Activated T-helper 1 cell treated with Interleukin-2 at 50 U/mL for 16 hours (primary cell): ENCODE measurements at places on chromosomes 5 and 9.

DNA sequence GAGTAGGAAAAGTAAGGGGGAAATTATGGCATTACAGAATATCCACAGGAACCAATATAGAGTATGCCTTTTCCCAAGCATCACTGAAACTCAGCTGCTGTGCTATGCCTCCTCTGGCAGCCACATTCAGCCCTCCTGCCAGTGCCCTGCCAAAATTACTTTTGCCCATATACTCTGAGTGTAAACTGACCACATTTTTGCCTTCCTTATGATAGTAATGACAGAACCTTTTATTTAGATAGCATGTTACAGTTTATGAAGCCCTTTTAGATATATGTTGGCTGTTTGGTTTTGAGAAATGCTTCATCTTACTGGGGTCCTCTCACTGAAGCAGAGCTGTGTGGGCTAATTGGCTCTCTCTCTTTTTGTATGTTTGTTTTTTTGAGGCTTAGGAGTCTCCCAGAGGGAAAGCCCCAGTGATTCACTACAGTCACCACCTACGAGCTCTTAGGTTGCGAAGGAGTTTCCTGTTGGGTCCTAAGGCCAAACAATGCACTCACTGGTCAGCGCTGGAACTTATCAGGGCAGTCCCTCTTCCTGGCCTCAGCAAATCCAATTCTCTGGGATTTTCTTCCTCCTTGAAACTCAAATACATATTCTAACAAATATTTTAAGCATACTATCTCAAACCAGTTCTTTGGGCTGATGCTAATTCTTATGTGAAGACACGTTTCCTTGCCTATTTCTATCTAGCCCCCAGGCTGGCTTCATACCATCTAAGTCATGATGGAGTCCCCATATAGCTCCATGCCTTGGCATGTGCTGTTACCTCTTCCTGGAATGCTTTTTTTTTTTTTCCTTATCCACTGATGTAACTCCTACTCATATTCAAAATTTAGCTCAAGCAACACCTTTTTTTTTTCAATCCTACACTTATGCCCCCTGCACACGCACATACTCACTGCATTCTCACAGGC lies 3.7 kb downstream of the PHF24 start:
- DNase-seq: no peak

DNA sequence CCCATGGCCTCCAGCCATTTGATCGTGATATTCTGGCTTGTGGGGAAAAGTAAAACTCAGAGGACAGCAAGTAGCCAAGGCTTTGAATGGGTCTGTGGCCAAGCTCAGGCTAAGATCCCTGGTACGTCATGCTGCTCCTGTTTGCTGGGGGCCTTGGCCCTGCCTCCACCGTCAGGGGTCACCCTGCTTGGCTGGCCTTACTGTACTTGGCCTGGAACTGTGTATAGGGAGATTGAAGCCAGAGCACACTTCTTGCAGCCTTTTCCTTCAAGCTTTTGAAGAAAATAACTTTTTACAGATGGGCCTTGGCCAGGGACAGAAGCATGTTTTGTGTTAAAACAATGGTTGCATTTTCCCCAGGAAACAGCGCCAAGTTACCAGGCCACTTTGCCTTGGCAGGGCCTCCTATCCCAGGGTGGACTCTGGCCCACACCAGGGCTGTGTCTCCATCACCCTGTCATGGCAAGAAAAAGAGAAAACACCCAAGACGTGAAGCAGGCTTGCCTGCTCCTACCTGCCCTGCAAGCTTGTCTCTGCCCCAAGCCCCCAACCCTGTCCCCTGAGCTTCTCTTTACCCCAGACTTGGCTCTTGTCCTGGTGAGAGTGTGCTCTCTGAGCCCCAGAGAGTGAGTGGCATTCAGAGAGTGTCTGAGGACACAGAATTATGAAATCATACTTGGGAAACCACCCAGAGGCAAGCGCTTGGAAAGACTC lies 286.9 kb downstream of the GADD45G start:
- no peak for DNase-seq

DNA sequence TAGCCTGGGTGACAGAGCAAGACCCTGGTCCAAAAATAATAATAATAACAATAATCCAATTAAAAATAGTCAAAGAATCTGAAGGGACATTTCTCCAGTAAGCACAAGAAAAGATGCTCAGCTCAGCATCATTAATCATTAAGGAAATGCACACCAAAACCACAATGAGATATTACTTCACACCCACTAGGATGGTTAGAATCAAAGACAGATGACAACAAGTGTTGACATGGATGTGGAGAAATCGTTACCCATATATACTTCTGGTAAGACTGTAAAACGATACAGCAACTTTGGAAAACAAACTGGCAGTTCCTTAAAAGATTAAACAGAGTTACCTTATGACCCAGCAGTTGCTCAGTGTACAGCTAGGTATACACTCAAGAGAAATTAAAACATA lies 5.3 kb upstream of the FANCG start:
- DNase-seq: no peak

DNA sequence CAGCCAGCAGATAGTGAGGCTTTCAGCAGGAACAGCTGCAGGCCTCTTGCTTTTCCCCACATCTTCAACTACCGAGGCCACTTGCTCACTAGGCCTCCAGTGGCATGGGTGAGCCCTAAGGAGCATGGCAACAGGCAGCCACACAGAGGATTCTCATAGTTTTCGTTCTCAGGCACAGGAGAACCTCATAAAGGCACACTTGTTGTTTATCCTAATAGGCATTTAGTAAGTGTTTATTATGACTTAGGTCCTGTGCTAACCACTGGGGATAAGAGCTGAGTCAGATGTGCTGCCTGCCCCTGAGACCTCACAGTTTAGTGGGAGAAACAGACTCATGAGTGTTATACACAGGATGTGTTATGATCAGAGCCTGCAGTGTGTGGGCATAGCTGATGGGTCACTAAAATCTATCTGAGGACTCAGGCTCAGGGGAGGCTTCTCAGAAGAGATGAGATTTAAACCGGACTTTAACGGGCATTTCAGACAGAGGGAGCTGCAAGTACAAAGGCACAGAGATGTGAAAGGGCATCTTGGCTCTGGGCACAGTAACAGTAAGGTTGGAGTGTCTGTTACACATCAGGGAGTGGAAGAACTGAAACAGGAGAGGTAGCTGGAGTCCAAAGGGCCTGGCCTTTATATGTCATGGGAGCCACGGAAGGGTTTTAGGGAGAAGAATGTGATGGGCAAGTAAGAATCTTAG lies 21.0 kb upstream of the HEMGN start:
- no peak for DNase-seq

- DNase-seq: no peak
Observed at GRCh38 chr5:126070481-126070880, 352.7 kb upstream of the GRAMD2B start.

DNA sequence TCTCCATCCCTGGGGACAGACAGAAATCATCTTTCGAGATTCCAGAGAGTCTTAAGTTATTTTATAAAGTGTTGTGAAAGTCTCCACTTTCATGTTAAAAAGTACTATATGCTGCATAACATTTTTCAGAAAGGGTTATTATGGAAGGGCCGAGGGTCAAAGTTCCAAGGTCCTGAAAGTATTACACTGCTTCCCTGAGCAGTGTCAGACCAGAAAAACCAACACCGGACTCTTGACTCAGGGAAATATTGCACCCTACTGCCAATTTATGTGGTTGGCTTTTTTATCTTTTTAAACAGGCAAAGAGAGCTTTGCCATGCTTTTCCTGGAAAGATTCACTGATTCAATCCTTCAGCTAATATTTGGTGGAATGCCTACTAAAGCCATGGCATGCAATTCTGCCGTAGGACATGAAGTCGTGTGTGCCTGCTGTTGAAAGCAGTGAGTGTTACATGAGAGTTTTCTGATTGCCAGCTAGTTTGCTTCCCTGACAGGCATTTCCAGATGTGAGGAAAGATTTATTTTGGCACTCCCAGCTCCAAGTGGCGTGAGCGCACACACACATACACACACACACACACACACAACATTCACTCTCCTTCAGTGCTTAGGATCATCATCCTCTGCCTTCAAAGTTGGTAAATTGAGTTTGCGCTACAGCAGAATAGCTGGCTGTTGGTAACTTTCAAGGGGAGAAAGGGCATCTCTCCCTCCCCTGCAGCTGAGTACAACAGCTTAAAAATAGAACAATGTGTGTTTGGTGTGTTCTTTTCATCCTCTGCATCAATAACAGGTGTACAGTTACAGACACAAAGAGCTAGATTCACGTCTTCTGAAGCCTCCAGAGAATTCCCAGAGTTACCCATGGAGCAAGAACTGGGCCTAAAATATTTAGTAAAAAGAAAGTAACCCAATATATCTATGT lies 45.6 kb downstream of the SLC1A3 start:
- no peak for DNase-seq

GRCh38 chr9:76618762-76619161 lies 145.5 kb upstream of the PCA3 start:
- DNase-seq: no peak

- DNase-seq: no peak
Observed at GRCh38 chr9:136572003-136572827, 26.4 kb upstream of the NOTCH1 start.

DNA sequence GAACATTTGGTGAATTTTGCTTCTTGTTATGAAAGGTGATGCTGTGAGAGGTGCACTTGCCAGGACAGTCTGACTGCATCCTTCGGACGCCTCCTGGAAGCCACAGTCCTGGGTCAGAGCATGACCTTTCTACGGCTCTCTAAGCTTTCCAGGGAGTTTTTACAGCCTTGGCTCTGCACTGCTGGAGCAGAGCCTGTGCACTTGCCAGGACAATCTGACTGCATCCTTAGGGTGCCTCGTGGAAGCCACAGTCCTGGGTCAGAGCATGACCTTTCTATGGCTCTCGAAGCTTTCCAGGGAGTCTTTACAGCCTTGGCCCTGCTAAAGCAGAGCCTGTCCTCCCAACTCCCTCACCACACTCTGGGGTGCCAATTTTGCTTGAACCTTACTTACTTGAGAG lies 49.6 kb downstream of the CCDC180 start:
- DNase-seq: no peak
